Posterior cingulate gyrus (tissue), 11 donors: ENCODE measurements at places on chromosomes 5 and 9.

DNA sequence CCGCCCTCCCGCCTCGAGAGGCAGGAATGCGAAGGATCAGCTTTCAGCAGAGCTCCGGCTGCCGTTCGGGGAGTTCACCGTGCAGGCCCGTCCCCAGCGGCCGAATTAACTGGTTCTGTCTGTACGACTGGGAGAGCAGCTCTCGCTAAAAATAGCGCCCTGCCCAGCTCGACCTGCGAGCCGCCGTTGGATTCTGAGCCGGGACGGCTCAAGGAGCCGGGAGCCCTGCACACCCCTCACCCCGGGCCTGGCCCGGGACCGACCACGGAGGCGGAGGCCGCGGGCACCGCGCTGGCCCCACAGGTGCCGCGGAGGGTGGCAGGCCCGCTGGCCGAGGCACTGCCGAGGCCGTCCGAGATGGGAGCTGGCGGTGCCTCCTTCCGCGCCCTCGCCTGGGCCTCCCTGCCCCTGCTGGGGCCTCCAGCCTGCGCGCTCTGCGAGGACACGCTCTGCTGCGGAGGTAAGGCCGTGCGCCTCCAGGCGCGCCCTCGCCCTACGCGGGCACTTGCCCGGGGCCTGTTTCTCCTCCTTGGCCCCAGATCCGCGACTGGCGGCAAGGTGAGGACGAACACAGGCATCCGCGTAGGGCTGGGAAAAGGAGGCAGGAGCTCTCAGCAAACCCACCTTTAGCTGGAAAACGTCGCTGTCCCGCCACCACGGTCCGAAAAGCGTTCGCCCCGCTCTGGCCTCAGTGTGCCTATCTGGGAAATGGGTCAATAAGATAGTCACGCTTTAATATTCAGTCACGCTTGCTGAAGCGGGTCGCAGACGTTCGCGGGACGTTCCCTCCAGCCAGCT lies 53.1 kb upstream of the DAB2IP start:
- no peak for DNase-seq

GRCh38 chr9:29838491-29839020 lies 2265.3 kb upstream of the C9orf72 start:
- no peak for DNase-seq

- DNase-seq, result no peak
Measured at GRCh38 chr9:114682846-114683245, 854 bp upstream of the TEX48 start.

DNA sequence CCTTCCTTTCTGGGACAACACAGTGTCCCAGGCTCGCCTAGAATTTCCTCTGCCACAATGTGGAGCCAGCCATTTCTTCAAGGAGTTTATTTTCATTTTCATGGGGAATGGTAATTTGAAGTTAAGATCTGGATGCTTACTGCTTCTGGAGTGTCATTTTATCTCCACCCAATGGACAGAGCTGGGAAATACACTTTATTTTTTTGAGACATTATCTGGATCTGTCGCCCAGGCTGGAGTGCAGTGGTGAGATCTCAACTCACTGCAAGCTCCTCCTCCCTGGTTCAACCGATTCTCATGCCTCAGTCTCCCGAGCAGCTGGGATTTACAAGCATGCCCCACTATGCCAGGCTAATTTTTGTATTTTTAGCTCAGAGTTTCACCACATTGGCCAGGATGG lies 12.7 kb upstream of the THG1L start:
- peak; percentile 9 for DNase-seq

- DNase-seq, result no peak
Measured at GRCh38 chr9:89350988-89351557, 32.8 kb downstream of the SECISBP2 start.

- DNase-seq, result no peak
Measured at GRCh38 chr9:36503172-36504088, 69.3 kb upstream of the MELK start.

- no peak for DNase-seq
Measured at GRCh38 chr9:70439991-70440706, 25.7 kb upstream of the KLF9 start.

GRCh38 chr5:89968958-89969381 lies 440.6 kb downstream of the CETN3 start:
- DNase-seq, result no peak

DNA sequence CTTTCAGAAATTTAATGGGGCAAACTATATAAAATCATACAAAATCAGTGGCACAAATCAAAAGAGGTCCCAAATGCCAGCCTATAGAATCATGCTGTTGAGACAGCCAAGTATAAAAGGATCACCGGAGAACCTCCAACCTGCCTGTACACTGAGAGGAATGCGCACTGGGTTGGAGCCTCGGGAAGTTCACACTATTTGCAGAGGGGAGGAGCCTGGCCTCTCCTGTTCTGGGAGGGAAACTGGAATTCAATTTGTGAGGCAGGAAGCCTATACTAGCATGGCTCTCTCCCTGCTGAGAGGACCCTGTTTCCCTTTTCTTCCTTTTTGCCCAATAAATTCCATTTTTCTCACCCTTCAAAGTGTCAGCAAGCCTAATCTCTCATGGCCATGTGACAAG lies 406.0 kb downstream of the HINT1 start:
- no peak for DNase-seq

DNA sequence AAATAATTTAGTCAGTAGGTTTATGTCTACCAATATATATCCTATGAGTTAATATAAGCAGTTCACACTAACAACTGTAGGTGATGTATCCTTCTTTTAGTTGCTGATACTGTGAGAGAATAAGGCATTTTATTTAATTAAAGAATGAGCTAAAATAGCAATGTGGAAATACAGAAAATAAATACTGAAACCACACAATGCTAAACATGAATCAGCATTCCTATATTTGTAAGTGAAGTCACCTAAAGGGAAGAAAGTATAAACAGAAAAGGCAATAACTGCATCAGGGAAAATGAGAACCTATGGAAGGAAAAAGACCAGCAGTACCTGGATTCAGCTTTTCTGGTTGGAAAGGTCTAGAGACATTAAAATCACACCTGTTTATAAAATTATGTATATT lies 336.0 kb downstream of the PDE4D start:
- DNase-seq, result no peak

GRCh38 chr9:135530146-135530545 lies 8.9 kb downstream of the LCN1 start:
- DNase-seq, result no peak

- peak; percentile 46 for DNase-seq
Measured at GRCh38 chr5:126777257-126777974, 480 bp downstream of the LMNB1 start.

DNA sequence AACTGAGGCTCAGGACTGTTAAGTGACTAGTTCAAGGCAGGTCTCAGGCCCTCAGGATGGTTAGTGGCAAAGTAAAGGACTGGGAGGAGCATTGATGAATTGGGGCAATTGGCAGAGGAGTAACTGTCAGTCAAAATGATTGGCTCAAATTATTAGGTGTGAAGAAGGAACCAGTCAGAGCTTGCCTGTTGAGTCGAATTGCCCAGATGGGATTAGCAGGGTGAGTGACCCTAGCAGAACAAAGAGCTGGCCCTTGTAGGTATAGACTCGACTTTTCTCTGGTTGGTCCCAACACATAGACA lies 2.6 kb upstream of the NSD1 start:
- DNase-seq, result no peak

GRCh38 chr5:116759860-116760640 lies 185.4 kb upstream of the SEMA6A start:
- DNase-seq, result no peak

DNA sequence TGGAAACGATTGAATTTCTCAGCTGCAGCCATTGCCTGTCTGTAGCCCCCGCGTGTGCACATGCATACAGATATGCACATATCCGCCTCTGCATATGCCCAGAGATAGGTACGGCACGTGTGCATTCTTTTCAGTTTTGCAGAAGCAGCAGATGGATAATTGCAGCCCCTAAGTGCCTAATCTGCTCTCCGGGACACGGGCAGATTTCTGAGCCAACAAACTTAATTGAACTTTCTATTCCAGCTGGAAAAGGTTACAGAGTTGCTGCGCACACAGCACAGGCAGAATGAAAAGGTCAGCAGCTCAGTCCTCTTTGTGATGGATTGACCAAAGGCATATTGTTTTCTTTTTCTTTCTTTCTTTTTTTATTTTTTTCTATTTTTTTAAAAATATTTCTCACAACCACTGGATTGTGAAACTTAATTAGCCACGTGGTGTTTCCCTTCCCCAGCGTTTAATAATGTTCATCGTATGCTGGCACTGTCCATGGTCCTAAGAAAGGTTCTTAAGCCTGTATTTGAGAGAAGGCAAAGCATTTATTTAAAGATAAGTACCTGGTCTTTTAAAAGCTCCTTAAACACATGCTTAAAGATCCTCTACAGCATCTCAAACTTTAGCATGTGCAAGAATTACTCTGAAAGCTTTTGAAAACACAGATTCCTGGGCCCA lies 270.2 kb upstream of the BRINP1 start:
- DNase-seq, result no peak

DNA sequence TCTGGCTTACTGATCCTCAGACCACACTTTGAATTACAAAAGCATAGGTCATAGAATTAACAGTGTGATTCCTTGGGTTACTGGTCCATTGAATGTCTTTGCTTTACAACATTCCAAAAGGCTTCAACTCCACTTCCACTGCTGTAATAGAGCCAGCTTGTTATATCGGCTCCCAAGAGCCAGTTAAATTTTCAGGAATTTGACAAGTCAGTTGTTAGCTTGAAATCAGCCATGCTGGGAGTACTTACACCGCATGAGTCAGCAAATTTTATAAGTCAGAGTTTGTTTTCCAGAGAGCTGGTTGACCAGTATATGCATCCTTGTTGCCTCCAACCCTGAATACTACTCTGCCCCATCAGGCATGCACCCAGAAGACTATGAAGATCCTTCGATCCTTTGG lies 73.1 kb downstream of the FOXB2 start:
- no peak for DNase-seq

DNA sequence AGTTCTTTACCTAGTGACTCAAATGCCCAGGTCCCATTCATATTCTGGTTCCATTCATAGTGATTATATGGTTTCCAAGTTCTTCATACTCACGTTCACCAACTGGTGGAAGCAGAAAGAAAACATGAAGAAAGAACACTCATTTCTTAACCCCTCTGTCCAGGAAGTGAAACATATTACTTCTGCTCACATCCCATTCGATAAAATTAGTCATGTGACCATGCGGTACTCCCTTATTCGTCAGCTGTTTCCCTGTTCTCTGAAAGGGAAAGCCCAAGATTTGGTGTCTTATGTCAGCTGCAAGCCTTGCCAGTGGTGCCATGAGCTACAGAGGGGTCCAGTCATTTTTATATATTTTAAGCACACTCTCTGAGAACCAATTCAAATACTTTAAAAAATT lies 387.0 kb upstream of the DMAC1 start:
- DNase-seq, result no peak

- no peak for DNase-seq
Measured at GRCh38 chr5:108615216-108615615, 132.5 kb upstream of the FER start.

DNA sequence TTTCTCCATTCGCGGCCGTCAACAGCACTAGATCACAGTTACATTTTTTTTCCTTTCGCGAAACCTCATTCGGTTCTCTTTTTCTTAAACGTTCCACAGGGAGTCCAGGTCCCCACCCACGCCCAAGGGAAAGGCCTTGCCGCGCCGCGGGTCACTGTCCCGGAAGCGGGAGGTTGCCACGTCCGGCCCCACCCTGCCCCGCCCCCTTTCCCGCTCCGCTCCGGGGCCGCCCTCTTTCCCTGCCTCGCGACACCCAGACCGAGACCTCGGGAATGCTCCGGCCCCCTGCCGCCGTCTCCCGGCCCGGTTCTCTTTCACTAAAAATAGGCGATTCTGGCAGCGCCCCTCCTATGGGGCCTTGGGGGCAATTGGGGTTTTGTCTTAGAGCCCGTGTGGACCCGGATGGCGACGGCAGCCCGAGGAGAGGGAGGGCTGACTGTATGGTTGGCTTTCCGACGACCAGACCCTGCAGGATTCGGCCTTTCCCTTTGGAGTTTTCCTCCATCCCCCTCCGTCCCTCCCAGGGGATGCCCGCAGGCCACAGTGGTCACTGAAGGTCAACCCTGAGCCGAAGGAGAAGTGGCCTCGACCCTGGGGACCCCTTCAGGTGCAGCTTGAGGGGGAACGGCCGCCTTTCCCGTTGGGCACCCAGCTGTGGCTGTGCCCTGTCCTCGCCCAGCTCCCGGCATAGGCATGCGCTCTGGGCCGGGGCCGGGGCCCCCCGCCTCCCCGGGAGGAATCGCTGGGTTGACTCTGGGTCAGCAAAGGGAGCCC lies 2.8 kb upstream of the RACK1 start:
- DNase-seq, result peak; percentile 84
